Kasumi-1 (cell line): ENCODE measurements at places on chromosomes 2 and 18.

- DNase-seq: no peak
Measured at GRCh38 chr2:24011250-24012104, 1.6 kb downstream of the MFSD2B start.

- DNase-seq: no peak
Measured at GRCh38 chr2:39731546-39731945, 47.5 kb downstream of the THUMPD2 start.

DNA sequence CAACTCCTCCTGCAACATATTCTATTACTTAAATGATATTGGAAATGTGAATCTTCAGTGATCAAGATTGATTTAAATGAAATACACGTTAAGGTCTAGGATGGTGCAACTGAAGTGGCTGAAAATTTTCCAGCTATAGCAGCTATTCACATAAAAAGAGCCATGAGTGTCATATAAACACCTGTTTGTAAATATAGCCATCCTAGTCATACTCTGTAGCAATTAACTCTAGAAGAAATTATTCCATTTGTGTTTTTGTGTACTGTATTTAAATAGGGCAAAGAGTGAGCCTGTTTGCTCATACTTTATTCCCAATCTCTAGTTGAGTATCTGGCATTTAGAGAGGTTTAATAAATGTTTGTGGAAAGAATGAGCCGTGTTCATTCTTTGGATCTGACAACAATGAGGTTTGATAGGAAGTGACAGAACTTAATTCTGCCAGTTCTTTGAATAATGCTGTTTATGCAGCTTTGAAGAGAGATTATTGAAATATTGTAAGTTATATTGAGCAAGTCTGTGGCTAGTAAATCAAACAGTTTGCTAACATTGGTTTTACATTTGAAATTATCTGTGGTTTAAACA lies 49.7 kb downstream of the BABAM2 start:
- DNase-seq: no peak

- DNase-seq: no peak
Measured at GRCh38 chr2:16142383-16143361, 202.3 kb downstream of the MYCN start.

GRCh38 chr18:78771496-78772359 lies 207.9 kb upstream of the SALL3 start:
- DNase-seq: no peak
